Type B pancreatic cell (in vitro differentiated cells): ENCODE measurements at places on chromosomes 2 and 18. TPM values are rescaled to one million over a fixed set of nuclear protein-coding genes. Genes with fewer than 3 reads are reported as not detected.

Gene MBD2
- 48.8 and 100 TPM in 2 replicates for total RNA-seq

Gene CYRIA
- 6.5 and 28.2 TPM in 2 replicates for total RNA-seq

Gene ITPRID2
- total RNA-seq: 109 and 137 TPM in 2 replicates

Gene TNFAIP6
- 0.87 TPM in 1 of 2 replicates, not detected in the other for total RNA-seq

Gene HRH4
- 0.24 TPM in 1 of 2 replicates, not detected in the other for total RNA-seq

Gene MARCHF4
- total RNA-seq: 0.93 and 1.1 TPM in 2 replicates

Gene HOXD3
- total RNA-seq: 25.4 TPM in 1 of 2 replicates, not detected in the other

Gene IMPA2
- 53.6 and 56.3 TPM in 2 replicates for total RNA-seq

Gene ABHD1
- 0.12 and 0.51 TPM in 2 replicates for total RNA-seq

Gene ITPRIPL1
- 3.5 and 11.6 TPM in 2 replicates for total RNA-seq

GRCh38 chr2:33205693-33206434 lies 259.1 kb downstream of the LTBP1 start:
- H3K27ac ChIP-seq: no peak overlapping the region
- DNase-seq: no peak
- peaks cover 7% of the 10 kb centered on the region for H3K36me3 ChIP-seq
- peaks cover 28% of the 10 kb centered on the region for H3K4me1 ChIP-seq
- no peaks in the 10 kb centered on the region for H3K27me3 ChIP-seq

DNA sequence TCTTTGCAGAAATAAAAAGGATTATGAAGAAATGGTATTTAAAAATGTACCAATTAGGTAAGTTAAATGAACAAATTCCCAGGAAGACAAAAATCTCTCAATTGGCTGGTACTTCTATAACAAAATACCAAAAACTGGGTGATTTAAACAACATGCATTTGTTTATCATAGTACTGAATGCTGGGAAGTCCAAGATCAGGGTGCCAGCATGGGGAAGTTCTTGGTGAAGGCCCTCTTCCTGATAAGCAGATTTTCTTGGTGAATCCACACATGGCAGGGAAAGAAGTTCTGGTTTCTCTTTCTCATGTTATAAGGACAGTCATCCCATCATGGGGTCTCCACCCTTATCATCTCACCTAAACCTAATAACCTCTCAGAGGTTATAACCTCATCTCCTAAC lies 271.6 kb upstream of the SETBP1 start:
- no peaks in the 10 kb centered on the region for H3K27me3 ChIP-seq
- no peaks in the 10 kb centered on the region for H3K4me1 ChIP-seq
- H3K4me3 ChIP-seq: no peak overlapping the region
- DNase-seq: no peak

GRCh38 chr2:20818820-20819219 lies 4.1 kb downstream of the LDAH start:
- no peaks in the 10 kb centered on the region for H3K27me3 ChIP-seq
- H3K4me3 ChIP-seq: no peak overlapping the region
- H3K27ac ChIP-seq: no peak overlapping the region

DNA sequence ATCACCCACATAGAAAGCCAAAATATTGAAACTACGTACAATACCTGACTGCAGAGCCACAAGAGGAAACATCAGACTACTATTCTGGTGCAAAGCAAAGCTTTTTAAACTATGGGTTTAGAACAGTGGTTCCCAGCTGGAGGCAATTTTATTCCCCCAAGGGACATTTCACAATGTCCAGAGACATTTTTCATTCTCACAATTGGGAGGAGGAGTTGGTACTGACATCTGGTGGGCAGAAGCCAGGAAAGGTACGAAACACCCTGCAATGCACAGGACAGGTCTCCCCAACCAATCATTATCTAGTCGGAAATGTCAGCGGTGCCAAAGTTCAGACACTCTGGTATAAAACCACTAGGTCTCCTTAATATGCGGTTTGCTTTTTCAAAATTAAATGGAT lies 88.4 kb upstream of the ARL5A start:
- DNase-seq: no peak
- H3K4me1 ChIP-seq: peaks cover 6% of the 10 kb centered on the region
- H3K4me3 ChIP-seq: no peak overlapping the region
- H3K27ac ChIP-seq: no peak overlapping the region
- no peaks in the 10 kb centered on the region for H3K36me3 ChIP-seq

DNA sequence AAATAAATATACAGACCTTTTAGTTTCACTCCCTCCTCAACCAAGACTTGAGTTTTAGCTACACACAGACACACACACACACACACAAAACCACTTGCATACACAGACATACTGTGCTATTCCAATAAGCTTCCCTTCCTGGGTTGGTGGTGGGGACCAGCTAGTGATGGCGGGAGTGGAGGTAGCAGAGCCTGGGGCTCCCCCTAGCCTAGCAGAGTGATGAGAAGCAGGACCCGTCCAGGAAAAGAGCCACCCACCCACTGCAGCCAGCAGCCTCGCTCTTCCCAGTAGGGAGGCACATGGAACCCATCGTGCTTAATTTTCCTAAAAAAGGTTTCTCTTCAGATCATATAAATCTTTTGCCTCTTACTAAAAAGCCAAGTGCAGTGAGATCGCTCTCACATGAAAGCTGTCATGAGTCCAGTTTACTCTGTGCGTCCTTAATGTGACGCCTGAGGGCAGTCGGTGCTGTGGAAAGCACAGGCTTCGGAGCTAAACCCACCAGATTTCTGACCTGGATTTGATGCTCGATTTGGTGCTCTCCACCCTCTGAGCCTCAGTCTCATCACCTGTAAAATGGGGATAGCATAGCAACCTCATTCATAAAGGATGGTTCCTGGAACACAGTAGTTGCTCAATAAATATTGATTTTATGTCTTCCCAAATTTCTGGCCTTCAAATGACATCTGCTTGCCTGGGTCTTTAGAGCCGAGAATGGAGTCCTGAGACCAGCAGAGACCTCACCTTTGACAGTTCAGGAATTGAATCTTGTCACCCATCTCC lies 60.1 kb upstream of the YWHAQ start:
- H3K4me1 ChIP-seq: peaks cover 13% of the 10 kb centered on the region
- no peak for DNase-seq
- H3K36me3 ChIP-seq: no peaks in the 10 kb centered on the region
- H3K27me3 ChIP-seq: no peaks in the 10 kb centered on the region
- H3K27ac ChIP-seq: no peak overlapping the region

- DNase-seq: no peak
- H3K27me3 ChIP-seq: no peaks in the 10 kb centered on the region
- H3K4me3 ChIP-seq: no peak overlapping the region
Observed at GRCh38 chr18:28757466-28758008, 580.6 kb upstream of the CDH2 start.

GRCh38 chr18:11902522-11903292 lies 5.4 kb downstream of the MPPE1 start:
- no peak for DNase-seq
- H3K36me3 ChIP-seq: peaks cover 7% of the 10 kb centered on the region
- H3K4me3 ChIP-seq: no peak overlapping the region
- no peaks in the 10 kb centered on the region for H3K27me3 ChIP-seq
- H3K4me1 ChIP-seq: peaks cover 14% of the 10 kb centered on the region

GRCh38 chr2:184581391-184581790 lies 16.9 kb upstream of the ZNF804A start:
- no peaks in the 10 kb centered on the region for H3K4me1 ChIP-seq
- H3K4me3 ChIP-seq: no peak overlapping the region
- no peak overlapping the region for H3K27ac ChIP-seq
- no peak for DNase-seq

DNA sequence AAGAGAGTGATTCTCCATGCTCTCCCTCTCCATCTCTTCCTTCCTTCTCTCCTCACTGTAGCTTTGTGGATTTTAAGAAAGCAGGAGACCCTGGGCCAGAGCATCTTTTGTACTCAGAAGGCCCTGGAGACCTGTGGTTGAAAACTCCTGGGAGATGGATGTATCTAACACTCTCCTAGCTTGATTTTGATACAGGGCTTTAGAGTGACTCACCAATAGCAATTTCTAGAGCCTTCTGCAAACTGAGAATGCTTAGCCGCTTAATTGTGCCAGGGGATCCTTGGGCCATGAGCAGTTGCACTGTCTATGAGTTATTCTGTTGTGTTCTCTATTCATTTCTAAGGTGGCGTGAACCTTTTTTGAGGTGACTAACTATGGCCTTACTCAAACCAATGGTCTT lies 17.7 kb downstream of the HOXD1 start:
- no peaks in the 10 kb centered on the region for H3K4me1 ChIP-seq
- no peak for DNase-seq
- H3K4me3 ChIP-seq: no peak overlapping the region
- no peak overlapping the region for H3K27ac ChIP-seq
- peaks cover 37% of the 10 kb centered on the region for H3K27me3 ChIP-seq

GRCh38 chr2:3126171-3126910 lies 251.3 kb downstream of the EIPR1 start:
- H3K4me1 ChIP-seq: peaks cover 37% of the 10 kb centered on the region
- H3K27me3 ChIP-seq: no peaks in the 10 kb centered on the region
- H3K36me3 ChIP-seq: peaks cover 4% of the 10 kb centered on the region
- DNase-seq: no peak
- peak overlapping the region; percentile 23 for H3K27ac ChIP-seq

DNA sequence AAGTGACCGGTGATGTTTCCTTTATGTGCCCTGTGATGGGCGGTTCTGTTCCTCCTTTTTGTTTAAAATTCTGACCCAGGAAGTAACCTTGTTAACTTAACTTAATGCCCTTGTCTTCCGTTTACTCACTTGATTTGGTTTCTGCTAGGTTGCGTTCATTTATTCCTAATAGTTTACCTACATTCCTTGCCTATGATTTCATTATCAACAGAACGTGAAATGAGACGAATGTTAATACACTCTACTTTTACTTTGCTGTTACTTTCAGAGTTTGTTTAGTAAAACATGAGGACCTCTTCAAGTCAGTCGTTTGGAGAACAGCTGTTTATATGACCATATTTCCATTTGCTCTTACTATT lies 638 bp downstream of the CEP192 start:
- DNase-seq: no peak
- H3K4me3 ChIP-seq: peak overlapping the region; percentile 91
- H3K27ac ChIP-seq: peak overlapping the region; percentile 93

GRCh38 chr18:78430131-78430758 lies 549.4 kb upstream of the SALL3 start:
- H3K4me3 ChIP-seq: no peak overlapping the region
- no peak overlapping the region for H3K27ac ChIP-seq
- no peaks in the 10 kb centered on the region for H3K36me3 ChIP-seq
- H3K4me1 ChIP-seq: no peaks in the 10 kb centered on the region

DNA sequence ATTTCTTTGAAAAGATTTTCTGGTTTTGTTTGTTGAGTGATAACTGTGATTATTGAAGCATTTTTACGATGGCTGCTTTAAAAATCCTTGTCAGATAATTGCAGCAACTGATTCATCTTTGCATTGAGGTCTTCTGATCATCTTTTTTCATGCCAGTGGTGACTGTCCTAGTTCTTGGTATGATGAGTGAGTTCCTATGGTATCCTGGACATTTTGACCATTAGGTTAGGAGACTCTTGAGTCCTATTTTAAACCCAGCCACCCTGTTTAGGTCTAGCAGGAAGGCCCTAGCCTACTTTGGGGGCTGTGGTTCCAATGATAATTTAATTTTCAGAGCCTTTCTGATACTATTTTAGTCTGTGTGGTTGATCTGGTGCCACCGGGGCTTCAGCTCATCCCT lies 72.7 kb upstream of the REV1 start:
- no peak for DNase-seq
- H3K27me3 ChIP-seq: peaks cover 3% of the 10 kb centered on the region
- H3K36me3 ChIP-seq: peaks cover 4% of the 10 kb centered on the region
- H3K4me3 ChIP-seq: no peak overlapping the region
- peaks cover 17% of the 10 kb centered on the region for H3K4me1 ChIP-seq
- no peak overlapping the region for H3K27ac ChIP-seq

DNA sequence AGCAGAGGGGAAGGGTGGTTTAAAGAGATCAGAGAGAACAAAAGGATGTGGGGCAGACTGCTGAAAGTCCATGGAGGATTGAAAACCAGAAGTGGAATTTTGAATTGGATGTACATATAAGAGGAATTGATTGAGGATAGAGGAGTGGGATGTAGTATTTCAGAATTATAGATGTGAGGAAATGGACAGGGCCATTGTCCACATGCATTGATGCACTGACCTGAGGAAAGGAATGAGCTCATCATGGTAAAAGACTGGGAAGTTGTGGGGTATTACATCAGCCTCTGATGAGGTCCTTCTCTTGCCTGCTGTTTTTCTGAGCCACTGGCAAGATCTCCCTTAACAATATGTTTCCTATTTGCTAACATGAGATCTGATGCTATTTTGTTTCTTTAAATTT lies 365.7 kb upstream of the FANCL start:
- no peak overlapping the region for H3K4me3 ChIP-seq
- DNase-seq: no peak
- no peaks in the 10 kb centered on the region for H3K36me3 ChIP-seq
- no peaks in the 10 kb centered on the region for H3K27me3 ChIP-seq
- H3K27ac ChIP-seq: no peak overlapping the region

GRCh38 chr18:70431203-70431624 lies 142.4 kb downstream of the SOCS6 start:
- no peaks in the 10 kb centered on the region for H3K27me3 ChIP-seq
- H3K4me1 ChIP-seq: peaks cover 9% of the 10 kb centered on the region
- no peak overlapping the region for H3K4me3 ChIP-seq

DNA sequence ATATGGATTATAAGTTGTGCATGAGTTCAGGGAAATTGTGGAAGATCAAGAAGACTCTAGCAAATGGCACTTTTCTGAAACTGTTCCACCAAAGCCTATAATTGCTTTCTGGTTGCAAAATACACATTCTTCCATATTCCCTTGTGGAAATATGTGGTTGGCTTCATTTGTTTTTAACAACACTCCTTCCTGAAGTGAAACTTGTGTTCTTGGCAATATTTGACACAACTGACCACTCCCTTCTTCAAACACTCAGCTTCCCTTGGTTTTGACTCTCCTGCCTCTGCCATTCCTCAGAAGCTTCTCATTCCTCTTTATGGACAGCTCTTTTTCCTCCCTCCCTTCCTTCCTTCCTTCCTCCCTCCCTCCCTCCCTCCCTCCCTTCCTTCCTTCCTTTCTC lies 192.3 kb downstream of the PMAIP1 start:
- H3K4me3 ChIP-seq: no peak overlapping the region
- H3K36me3 ChIP-seq: no peaks in the 10 kb centered on the region
- H3K4me1 ChIP-seq: no peaks in the 10 kb centered on the region
- no peaks in the 10 kb centered on the region for H3K27me3 ChIP-seq
- no peak for DNase-seq
